Activated CD8-positive, alpha-beta memory T cell treated with anti-CD3 and anti-CD28 coated beads, Interleukin-2, amount 10 ng/mL, durations not matched to agents 7 days and 5 days (primary cell): ENCODE measurements at places on chromosomes 6 and 20. TPM values are rescaled to one million over a fixed set of nuclear protein-coding genes. Genes with fewer than 3 reads are reported as not detected.

ACSS1 gene
- total RNA-seq: 44.4 TPM

DEF6 gene
- total RNA-seq: 194 TPM

RAE1 gene
- total RNA-seq: 31.4 TPM

DEFB132 gene
- total RNA-seq: not detected

FGD2 gene
- 15.6 TPM for total RNA-seq

C20orf144 gene
- 0.53 TPM for total RNA-seq

C20orf141 gene
- not detected for total RNA-seq

NCOA3 gene
- total RNA-seq: 74.9 TPM

OOEP gene
- 1.1 TPM for total RNA-seq

NT5E gene
- 17.3 TPM for total RNA-seq

XKR7 gene
- total RNA-seq: not detected

GRCh38 chr6:12012038-12012557 is at the start of gene HIVEP1:
TSS of gene HIVEP1 (plus strand) at chr6:12012312. CDS start at chr6:12015629, 3,317 bp downstream.
- DNase-seq: peak; percentile 53

- no peak for DNase-seq
Observed at GRCh38 chr6:35796236-35796635, 887 bp downstream of the CLPS start.

DNA sequence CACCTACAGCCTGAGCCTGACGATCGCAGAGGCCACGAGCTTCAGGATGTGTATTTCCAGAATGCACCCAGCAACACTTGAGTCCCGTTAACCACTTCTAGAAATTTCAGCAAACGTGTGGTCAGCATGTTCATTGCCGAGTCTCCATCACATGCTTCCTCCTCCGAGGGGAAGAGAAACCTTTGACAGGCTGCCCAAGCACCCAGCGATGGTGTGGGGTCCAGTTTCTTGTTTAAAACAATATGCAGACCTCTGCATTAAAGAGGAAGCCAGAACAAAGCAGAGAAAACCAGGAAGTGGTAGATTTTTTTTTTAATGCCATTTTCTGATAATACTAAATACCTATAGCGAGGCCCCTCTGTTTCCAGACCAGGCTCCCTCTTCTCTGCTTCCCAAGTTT is 71.9 kb downstream of the GNAS-AS1 start:
- DNase-seq: no peak

GRCh38 chr6:163883984-163884383 is 469.5 kb downstream of the QKI start:
- no peak for DNase-seq

DNA sequence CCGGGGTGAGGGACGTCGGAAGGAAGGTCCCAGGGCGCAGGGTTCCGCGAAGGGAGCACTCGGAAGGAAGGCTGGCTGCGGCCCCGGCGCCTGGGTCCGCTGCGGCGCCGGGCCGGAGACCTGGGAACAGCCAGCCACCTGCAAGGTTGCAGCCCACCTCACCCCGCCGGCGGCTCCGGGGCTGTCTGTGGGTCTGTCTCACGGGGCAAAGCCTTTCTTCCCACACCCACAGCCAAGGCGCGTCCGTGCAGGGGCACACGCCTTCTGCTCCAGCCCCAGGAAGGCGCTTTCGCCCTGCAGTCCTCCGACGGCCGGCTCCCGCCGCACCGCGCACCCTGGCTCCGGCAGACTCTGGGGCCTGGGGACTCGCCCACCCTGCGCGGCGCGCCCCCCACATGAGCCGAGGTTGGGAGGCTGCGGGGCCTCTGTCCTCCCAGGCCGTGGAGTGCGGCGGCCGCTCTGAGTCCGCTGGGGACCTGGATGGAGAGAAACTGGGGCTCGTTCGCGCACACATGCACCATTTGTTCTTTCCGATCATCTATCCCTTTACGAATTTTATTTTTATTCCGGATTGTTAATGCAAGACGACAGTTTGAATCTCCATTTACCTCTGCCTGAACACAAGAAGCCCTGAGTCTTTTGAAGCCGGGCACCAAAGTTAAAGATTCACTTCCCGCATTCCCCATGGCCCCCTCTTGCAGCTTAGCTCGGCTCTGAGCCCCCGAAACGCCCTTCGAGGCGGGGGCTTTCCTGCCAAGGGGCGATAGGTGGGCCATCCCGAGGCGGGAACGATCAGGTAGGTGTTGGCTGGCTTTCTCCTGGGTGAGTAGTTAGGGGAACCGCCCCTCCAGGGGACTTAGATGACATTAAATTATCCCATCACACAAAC is 4.5 kb upstream of the FOXC1 start:
- no peak for DNase-seq

GRCh38 chr20:35446356-35447078 is 8.5 kb upstream of the GDF5 start:
- DNase-seq: no peak

- DNase-seq: no peak
Observed at GRCh38 chr20:34982270-34983088, 26.8 kb downstream of the MYH7B start.

GRCh38 chr6:124567401-124567800 is 394.8 kb upstream of the RNF217 start:
- no peak for DNase-seq

GRCh38 chr6:6704103-6705060 is 115.9 kb downstream of the LY86 start:
- no peak for DNase-seq

DNA sequence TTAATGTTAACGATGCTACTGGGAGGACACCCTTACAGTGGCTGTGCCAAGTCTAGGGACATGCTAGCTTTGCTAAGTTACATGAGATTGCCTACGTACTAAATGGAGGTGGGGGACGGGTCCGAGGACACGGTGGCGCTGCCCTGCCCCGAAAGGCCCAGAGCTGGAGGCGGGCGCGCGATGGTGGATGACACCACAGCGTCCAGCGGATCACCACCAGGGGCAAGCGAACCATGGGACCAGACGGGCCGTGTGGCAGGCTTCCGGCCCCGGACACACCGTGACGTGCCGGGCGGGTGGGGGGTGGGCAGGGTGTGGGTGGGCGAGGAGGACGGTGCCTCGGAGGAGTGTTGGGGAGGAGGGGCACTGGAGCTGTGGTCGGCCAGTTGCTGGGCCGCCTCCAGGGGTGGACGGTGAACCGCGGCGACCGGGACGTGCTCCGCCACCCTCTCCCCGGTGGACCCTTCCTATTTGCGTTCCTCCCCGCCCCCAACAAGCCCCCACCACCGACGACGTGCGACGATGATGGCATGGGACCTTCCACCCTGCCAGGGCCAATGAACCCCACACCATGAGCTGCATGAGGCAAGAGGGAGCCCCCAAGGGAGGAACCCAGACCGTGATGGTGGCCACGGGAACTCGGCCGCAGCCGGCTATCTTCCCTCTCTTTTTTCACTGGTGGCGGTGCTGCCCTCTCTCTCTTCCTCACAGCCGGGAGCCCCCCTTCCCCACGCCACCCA is 773.3 kb upstream of the DEFB115 start:
- no peak for DNase-seq

DNA sequence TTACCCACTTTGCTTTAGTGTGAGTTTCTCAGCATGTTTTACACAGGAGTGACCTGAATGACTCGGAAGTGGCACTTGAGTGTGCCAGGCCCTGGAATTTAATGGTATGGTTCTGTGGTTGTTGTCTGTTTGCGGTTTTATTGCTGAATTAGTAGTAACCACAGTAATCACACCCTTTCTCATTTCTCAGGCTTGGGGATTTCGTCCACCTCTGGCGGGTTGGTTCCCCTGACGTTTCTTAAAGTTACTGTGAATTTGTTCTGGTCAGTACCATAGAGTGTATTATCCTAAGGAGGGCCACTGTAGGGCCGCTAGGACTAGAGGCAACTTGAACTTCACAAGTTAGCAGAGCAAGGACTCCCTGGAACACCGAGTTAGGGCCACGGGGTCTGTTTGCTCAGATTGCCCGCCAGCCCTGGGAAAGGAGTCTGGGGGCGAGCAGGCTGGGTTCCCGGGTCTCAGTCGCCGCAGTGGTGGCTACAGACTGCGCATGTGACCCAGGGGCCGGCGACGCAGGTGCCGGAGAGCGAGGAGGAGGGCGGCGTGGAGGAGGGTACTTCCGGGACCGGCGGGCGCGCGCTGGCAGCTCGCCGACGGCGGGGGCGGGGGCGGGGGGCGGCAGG is 546 bp upstream of the KLHL32 start:
- DNase-seq: no peak

DNA sequence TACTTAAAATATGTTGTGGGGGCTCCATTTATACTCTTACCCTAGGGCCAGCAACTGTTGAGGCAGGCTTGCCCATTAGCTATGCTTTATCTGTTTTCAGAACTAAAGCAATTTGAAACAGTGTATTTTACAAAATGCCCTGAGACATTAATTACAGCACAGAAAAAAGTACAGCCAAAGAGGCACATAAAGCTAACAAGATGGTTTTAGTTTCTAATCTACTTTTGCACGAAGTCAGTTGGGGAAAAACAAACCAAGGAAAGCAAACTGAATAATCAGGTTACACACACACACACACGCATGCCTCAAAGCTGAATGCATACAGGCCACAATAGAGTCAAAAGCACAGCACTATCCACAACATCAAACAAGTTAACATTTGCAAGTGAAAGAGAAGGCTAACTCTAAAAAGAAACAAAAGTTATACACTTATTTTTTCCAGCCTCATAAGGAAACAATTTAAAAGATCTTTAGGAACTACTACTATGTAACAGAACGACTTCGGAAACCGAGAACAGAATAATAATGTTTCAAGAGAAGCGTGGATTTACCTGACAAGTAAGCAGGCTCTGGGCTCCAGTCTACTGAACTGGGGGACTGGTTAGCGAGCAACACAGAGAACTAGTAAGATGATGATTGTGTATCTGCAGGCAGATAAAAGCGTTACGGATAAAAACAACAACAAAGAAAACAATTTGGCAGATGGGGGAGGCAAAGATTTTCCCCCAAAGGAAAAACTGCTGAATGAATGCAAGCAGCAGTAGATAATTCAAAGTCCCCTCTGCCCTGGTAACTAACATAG is 1.7 kb downstream of the SYCP2 start:
- DNase-seq: no peak

DNA sequence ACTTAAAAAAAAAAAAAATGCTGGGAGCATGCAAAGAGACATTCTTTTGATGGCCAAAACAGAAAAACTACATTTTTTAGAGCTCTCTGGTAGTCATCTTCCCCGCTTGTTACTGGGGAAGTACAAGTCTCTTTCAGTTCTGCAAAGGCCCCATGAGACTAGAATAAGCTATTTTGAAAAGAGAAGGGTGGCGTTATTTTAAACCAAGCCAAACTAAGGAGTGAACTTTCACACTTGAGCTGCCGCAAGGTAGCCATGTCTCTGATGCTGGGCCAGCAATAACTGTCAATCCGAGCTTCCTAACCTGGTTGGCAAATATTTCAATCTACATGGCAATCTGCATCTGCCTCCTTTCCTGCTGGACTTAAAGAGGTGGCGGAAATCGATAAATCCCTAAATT is 96.7 kb downstream of the L3MBTL3 start:
- no peak for DNase-seq

- no peak for DNase-seq
Observed at GRCh38 chr6:79138146-79138545, 60.1 kb upstream of the PHIP start.

- DNase-seq: peak; percentile 75
Observed at GRCh38 chr20:1632178-1632577, 12.4 kb upstream of the SIRPB1 start.

- peak; percentile 66 for DNase-seq
Observed at GRCh38 chr6:144285798-144286502, 815 bp downstream of the UTRN start.

GRCh38 chr6:80930376-80930775 is 822.1 kb downstream of the TENT5A start:
- no peak for DNase-seq

- no peak for DNase-seq
Observed at GRCh38 chr6:34179106-34179720, 33.3 kb upstream of the GRM4 start.

DNA sequence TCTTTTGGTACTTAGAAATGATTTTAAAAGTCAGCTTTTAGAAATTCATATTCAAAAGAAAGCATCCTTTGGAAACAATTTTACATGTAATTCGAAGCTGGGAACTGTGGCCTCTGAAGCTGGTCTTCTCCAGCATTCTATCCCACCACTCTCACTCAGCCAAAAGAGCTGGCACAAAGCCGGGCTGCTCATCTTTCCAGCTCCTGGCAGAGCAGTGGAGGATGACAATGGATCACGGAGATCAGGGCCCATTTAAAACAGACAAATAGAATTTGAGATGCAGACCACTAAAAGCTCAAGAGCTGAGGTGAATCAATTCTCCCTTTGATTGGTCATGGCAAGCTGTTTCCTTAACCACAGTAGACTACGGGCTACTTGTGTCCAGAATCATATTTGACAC is 60.6 kb downstream of the OTOR start:
- no peak for DNase-seq

DNA sequence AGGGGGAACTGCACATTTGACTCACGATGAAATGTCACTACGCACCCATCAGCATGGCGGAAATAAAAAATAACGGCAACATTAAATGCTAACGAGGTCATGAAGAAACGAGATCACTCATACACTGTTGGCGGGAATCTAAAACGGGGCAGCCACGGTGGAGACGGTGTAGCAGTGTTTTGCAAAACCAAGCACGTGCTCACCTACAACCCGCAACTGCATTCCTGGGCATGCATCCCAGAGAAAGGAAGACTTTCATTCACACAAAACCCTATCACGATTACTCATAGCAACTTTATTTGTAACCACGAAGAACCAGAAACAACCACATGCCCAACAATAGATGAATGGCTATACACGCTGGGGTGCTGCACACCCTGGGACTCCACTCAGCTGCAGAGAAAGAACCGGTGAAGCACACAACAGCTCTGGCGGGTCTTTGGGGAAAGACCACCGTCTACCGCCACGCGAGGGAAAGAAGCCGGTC is 77.0 kb downstream of the YTHDF1 start:
- no peak for DNase-seq

DNA sequence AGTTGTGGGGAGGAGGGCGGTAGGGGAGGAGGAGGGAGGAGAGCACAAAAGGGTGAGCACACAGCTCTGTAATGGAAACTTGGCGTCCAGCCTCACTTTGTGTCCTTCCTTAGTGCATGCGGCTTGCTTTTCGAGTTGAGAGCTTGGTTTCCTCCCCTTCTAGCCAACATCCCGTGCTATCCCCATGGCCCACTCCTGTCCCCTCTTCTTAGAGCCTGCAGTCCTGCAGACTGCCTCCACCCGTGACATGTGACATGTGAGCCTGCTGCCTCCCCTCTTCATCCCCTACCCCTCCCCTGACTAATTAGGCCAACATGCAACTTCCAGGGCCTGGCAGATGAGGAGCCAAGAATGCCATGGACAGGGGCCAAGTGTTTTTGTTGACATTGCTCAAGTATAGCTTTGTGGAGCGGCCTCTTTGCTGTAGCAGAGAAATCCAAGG is 63.2 kb downstream of the SLC24A3 start:
- DNase-seq: no peak

GRCh38 chr20:35523298-35523888 is 6.1 kb downstream of the C20orf173 start:
- no peak for DNase-seq

DNA sequence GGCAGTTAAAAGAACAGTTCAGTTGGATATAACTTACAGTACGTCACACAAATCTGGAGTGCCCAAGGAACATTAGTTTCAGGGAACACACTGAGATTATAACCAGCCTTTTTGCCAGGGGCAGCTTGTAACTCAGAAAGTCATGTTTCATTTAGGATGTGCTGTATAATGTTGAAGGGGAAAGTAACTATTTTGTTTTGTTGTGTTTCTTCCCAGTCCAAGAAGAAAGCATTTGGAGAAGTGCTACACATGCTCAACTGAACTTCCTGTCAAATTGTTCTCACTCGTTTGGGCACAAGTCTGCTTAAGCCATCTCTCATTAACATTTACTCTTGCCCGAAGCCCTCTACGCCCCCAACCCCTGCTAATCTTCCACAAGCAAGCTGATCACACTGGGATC is 157.9 kb downstream of the BTBD9 start:
- no peak for DNase-seq

- peak; percentile 66 for DNase-seq
Observed at GRCh38 chr6:137218473-137218916, 690 bp downstream of the IFNGR1 start.
